Activated CD4-positive, alpha-beta memory T cell treated with anti-CD3 and anti-CD28 coated beads, Interleukin-2, amount 10 ng/mL, durations not matched to agents 7 days and 5 days (primary cell): ENCODE measurements at places on chromosomes 11 and 22. TPM values are rescaled to one million over a fixed set of nuclear protein-coding genes. Genes with fewer than 3 reads are reported as not detected.

- peaks cover 47% of the 10 kb centered on the region for H3K36me3 ChIP-seq
- peak within 1 kb of the TSS; percentile 97 for H3K27ac ChIP-seq
- peak; percentile 95 for DNase-seq
- peaks cover 51% of the 10 kb centered on the region for H3K4me1 ChIP-seq
- H3K27me3 ChIP-seq, result no peaks in the 10 kb centered on the region
These were observed at the start of gene RAC2 for GRCh38 chr22:37244114-37244921. Gene RAC2 (minus strand): TSS chr22:37244269. CDS start chr22:37244148, 121 bp downstream.

DNA sequence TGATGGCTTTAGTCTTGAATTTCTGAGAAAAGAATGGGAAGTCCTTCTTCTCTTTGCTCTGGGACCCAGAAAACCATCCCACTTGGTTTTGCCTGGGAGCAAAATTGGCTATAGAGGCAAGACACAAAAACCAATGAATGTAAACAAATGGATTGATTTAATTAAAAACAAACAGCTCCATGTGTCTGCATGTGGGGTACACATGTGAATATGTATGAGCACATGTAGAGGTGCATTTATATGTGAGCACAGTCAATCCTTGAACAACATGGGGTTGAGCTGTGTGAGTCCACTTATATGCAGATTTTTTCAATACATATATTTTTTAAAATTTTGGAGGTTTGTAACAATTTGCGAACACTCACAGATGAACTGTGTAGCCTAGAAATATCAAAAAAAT, 87.2 kb downstream of the CCDC81 start:
- no peak overlapping the region for H3K27ac ChIP-seq
- no peaks in the 10 kb centered on the region for H3K27me3 ChIP-seq
- no peak overlapping the region for H3K4me3 ChIP-seq
- H3K4me1 ChIP-seq, result no peaks in the 10 kb centered on the region
- H3K36me3 ChIP-seq, result no peaks in the 10 kb centered on the region

GRCh38 chr11:3169255-3170043, 4.3 kb upstream of the OSBPL5 start:
- peaks cover 10% of the 10 kb centered on the region for H3K4me1 ChIP-seq
- no peak overlapping the region for H3K27ac ChIP-seq
- no peaks in the 10 kb centered on the region for H3K36me3 ChIP-seq
- no peak overlapping the region for H3K4me3 ChIP-seq

- H3K36me3 ChIP-seq, result no peaks in the 10 kb centered on the region
- H3K27ac ChIP-seq, result no peak overlapping the region
These were observed 7.4 kb downstream of the TOLLIP start for GRCh38 chr11:1302041-1302460.

BRD1 gene
- 55.4 TPM for total RNA-seq
